Activated T-helper 9 cell treated with anti-CD3 and anti-CD28 coated beads, Interleukin-2, amount 50 U/mL, for 16 hours (primary cell): ENCODE measurements at places on chromosomes 7 and 10.

DNA sequence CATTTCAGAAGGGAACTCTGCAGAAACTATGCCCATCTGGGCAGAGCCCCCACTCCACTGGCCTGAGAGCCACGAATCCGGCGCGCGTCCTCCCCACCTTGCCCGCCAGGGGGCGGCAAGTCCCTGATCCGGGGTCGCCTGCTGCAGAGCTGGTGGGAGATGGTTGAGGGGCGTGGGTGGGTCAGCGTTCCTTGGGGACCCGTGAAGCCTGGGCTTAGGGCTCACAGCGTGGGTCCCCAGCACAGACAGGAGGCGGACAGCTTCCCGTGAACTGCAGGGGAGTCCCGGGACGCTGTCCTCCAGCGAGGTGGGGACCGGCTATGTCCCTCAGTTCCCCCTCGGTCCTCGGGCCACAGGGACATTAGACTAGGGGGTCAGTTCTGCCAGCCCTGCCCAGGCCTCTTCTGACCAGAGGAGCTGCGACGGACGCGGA lies 585 bp upstream of the POP7 start:
- DNase-seq, result peak; percentile 68

DNA sequence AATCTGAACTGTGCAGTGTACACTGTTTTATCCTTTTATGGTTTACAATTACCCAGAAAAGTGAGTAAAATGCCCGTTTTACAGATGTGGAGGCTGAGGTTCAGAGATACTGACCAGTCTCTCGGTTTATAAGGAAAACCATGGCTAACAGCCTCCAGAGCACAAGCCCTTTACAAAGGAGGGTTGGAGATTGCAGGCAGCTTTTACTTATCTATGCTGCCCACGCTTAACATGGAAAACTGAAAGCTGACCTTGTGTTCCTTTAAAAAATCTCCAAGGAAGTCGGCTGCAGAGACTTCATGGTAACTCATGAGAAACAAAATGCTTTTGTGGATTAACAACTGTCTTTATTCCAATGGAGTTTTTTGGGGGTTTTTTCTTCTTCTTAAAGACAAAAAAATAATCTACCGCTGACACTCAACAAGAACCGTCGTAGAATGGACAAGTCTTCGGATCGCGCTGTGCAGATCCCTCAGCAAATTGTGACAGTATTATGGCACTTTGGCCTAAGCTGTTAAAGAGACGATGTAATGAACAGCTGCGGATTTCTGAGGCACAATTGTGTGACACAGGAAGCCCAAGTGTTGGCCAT lies 654 bp upstream of the SLF2 start:
- DNase-seq, result no peak

GRCh38 chr7:77783545-77783944 lies 14.7 kb downstream of the TMEM60 start:
- no peak for DNase-seq

DNA sequence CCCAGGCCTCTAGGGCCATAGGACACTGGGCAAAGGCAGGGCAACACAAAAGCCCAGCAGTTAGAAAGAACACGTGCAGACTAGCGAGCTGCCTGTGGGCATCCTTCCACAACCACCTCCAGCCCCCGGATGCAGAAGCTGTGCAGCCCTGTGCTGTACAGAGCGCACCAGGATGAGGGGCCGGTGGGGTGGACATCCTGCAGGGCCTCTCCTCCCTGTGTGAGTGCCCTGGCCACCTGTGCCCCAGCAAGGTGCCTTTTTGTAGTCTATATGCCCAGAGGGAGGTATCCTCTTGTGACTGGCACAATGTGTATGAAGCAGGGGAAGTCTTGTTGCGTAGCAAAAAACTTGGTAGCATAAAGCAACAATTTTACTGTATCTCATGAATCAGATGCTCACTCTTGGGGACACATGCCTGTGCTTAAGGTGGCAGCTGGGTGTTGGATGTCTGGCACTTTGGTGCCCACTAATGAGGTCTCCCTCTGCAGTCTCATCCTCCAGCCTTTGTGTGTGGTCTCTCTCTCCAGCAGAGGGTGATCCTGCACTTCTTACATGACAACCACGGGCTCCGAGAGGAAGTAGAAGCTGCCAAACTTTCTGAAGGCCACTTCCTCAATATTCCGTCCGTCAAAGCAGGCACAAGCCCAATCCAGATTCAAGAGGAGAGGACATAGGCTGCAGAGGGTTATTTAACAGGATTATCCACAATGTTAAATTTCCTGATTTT lies 8.7 kb downstream of the NCAPG2 start:
- DNase-seq, result no peak

DNA sequence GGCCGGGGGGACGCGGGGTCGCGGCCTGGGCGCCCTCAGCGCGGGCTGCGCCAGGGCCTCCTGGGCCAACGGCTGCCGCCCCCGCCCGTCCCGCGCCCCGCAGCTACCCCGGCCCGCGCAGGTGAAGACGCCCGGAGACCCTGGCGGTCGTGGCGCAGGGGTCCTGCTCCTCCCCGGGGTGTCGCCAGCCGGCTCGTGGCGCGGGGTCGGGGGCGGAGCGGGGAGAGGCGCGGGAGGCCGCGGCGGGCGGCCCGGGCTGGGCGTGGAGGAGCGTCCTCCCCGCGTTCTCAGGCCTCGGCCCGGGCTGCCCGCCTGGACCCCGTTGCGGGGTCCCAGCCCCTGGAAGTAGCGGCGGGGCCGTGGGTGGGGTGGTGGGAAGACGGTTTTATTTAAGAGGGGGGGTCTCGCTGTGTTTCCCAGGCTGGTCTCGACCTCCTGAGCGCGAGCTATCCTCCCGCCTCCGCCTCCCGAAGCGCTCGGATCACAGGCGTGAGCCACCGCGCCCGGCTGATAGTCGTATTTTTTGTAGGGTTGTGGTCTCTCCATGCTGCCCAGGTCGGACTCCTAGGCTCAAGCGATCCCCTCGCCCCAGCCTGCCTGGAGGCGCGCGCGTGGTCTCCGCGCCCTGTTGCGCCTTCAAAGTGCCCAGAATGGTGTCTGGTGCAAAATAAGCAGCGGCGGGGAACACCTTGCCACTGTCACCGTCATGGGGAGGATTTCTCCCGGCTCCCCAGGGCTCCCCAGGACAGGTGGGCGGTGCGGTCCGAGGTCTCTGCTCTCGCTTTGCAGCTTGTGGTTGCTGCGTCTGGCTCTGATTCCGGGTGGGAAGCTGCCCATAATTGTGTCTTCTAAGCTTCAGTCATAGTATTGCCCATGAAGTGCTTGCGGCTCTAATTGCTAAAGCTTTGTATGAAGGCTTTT lies 15.3 kb upstream of the SUN1 start:
- peak; percentile 25 for DNase-seq

DNA sequence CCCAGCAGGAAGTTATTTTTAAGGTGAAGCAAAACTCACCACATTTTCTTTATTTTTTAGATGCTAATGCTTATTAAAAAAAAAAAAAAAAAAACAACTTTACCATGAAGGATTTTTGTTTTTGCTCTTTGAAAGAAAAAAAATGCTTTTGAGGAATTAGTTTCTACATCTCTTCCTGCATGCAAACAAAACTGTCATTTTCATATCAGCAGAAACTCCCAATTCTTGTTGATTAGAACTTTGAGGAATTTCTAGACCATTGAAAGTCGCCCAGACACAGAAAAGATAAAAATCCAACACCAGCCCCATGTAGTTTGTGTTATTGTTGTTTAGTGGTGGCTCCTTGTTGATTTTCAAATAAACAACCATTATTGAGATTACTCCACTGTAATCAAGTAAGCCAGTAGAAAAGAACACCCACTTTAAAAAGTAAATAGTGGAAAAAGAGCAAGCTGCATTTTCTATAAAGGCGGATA lies 14.3 kb downstream of the SKIDA1 start:
- DNase-seq, result no peak

DNA sequence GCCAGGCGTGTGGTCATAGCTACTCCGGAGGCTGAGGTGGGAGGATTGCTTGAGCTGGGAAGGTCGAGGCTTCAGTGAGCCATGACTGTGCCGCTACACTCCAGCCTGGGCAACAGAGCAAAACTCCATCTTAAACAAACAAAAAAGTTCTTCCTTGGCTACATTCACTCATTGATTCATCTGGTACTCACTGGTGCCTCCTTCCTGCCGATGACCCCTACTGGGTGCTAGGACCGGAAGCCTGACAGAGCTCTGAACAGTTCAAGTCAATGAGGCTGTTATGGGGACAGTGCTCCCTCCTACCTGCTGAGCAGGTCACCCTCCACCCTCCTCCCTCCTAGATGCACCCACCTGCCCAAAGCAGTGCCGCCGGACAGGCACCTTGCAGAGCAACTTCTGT lies 4.9 kb downstream of the PCOLCE start:
- no peak for DNase-seq

DNA sequence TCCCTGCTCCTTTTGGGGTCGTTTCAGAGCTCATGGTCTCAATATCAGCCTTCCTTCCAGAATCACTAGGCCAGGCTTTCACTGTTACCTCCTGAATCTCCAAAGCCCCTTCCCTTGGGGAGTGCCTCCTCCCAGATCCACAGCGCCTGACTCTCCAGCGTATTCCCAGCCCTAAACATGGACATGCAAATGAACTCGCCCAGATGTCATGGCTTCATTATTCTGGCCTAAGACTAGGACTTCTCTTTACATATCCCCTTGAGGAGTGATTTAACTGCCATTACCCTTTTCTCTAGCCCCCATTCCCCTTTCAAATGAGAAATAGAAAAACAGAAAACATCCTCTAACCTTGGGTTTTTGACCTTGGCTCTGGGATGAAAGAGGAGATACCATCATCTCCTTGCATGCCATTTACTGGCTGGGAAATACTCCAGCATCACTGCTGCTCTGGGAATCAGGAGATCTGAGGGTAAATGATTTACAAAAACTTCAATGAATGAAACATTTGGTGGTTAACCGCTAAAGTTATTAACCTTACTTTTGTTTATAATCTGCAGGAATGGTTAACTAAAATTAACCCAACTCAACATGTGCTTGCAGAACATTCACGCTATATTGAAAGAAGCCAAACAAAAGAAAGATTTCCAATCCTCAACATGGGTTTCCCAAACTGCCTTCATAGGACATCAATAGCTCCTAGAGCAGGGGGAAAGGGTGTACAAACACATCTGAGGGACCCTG lies 37.0 kb downstream of the FAM171A1 start:
- DNase-seq, result no peak

DNA sequence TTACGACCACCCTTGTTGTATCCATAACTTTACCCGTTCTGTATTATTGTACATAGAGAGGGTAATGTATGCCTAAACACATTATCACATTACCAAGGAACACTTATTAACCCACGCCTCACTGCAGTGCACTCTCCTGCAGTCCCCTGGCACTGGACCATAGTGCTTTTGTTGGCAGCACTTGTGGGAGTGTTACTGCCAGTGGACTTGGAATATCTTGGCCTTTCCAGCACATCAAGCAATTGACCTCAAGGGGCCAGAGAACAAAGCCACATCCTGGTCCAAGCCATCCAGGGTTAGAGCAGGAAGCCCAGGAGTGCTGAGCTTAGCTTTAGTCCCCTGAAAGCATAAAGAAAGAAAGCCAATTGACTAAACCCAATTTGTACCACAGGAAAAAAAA lies 304.2 kb downstream of the PCDH15 start:
- DNase-seq, result no peak

DNA sequence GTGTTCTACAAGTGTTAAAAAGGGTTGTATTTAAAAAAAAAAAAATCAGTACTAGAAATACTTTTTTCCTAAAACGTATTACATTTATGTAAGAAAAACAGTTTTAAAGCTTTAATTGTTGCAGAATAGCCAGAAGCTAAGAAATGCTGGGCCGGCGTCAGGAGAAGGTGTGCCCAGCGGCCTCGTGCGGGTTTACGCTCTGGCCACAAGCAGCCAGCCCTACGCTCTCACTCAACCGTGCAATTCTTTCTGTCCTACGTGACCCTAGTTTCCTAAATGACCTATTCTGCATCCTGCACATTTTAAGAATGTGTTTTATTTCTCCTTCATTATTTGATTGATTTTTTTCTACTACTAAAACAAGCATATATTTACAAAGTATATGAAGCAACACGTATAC lies 279.7 kb upstream of the KLF14 start:
- DNase-seq, result no peak
